ENCODE measurements at places on chromosomes 2 and 18.

GRCh38 chr2:108583903-108584520, 49.7 kb downstream of the LIMS1 start:
- DNase-seq = no peak

DNA sequence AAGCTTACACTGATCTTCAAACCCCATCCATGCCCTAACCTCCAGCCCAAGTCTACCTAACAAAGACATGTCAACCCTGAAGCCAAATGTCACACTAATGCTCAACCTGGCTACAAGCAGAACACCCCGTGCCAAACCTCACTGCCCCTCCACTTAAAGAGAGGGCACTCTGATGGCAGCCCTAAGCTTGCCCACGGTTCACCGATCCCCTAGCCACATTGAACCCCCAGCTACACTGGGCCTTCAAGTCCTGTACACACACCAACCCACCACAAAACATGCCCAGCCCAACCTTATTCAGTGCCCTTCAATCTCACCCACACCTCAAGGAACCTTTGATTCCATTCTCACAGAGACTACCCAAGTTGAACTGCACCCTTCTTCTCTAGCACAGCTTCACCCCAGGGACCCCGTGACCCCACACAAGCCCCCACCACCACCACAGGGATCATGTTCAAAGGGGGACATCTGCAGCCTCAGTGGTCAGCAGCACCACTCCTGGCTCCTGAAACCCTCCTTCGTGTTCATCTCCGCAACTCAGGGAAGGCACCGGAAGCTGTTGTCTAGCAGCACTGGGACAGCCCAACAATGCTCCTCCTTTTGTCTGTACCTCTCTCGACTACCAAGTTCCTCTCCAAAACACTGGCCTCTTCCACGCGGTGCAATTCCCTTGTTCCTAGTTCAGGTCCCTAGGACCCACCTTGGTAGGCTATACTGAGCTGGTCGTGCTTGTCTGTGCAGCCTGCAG, 218.8 kb downstream of the CYP26B1 start:
- no peak for DNase-seq

DNA sequence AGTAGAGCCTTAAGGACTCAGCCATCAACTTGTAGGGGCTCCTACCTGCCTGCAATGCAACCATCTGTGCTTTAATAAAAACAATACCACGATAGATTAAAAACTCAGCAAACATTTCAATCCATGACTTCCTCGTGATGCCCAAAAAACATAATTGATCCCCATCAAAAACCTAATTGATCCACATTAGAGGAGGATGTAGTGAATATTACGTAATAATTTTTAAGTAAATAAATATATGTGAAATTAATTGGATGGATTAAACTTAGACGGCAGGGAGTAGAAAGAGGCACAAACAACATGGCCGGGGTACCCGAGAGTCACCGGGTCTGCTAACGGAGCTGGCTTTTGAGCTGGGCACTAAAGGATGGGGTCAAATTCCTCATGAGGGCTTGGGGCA, 87.3 kb downstream of the ARL4C start:
- no peak for DNase-seq

GRCh38 chr2:189608170-189608569, 27.6 kb upstream of the SLC40A1 start:
- DNase-seq = no peak

DNA sequence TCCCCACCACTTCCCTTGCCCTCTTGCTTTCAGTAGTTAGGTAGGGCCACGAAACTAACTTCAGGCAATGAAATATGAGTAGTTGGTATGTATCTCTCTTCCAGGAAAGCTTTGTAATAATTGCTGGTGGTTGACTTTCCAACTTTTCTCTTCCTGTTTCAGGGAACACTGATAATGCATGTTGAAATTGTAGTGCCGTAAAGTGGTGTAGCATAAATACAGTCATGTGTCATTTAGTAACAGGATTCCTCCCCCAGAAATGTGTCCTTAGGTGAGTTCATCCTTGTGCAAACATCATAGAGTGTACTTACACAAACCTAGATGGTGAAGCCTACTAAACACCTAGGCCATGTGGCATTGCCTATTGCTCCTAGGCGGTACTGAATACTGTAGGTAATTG, 429.2 kb downstream of the PID1 start:
- DNase-seq = no peak

All from vagina (tissue), 2 donors.